ENCODE measurements at places on chromosomes 3 and 15.

GRCh38 chr3:123327956-123328850 is 120.7 kb downstream of the ADCY5 start:
- no peak for DNase-seq

DNA sequence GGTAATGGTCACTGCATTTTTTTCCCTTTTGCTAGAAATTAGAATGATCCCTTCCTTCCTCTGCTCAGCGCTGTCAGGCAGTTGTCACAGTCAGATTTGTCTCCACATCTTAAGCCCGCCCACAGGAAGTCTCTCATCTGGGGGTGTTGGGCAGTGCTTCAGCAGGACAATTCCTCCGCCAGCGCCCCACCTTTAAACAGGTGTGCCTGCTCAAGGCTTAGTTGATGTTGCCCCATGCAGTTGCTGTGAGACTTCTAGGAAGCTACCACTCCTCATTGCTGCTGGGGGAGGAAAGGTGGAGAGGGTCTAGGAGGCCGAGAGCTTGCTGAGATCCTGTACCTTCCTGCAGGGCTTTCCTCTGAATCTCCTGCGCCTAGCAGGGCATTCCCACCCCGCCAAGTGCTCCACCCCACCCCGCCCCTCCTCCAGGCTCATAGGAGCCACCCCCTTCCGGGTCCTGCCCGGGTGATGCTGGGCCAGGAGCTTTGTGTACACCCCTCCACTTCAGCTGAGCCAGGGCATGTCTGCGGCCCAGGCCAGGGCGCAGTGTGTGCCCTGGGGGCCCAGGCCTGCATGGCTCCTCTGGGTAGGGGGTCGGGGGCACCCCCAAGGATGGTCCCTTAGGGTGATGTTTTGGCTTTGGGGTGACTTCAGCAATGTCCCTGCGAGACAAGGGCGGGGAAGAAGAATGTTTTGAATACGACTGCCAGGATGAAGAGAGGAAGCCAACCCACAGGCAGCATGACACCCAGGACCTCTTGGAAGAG is 68.7 kb downstream of the TRAK1 start:
- DNase-seq = peak; percentile 91

- peak; percentile 88 for DNase-seq
Observed at GRCh38 chr3:10263646-10264363, 15.5 kb downstream of the TATDN2 start.

GRCh38 chr3:47578119-47578632 is 489 bp downstream of the CSPG5 start:
- DNase-seq = no peak

DNA sequence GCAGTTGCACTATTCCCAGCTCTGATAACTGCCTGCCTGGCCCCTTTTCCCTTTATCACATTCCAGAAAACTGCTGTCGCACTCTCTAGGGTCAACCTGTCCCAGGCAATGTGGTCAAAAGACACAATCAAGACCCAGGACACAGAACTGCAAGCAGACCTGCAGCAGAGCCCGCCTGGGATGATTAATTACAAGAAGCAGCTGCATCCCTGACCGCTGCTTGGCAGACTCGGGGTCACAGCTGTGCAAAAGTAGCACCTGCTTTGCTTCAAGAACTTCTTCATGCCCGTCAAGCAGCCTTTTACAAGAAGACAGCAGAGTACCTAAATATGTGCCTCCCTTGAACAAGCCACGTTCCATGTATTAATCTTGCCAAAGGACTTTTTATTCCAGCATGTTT is 120.0 kb upstream of the ST8SIA2 start:
- DNase-seq = no peak

DNA sequence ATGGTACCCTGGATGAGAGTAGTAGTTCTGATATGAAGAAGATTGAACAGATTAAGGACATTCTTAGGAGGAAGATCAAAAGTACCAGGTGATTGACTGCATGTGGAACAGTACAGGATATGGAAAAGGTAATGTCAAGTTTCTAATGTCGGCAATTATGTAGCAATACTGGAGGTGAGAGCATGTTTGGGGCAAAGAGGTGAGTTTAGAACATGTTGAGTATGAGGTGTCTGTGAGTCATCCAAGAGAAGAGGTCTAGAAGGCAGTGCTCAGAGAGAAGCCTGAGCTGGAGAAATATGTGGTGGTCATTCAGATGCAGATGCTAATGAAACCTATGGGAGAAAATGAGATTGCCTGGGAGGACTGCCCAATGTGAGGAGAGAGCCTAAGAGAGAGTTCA is 305.6 kb downstream of the ZBTB20 start:
- no peak for DNase-seq

GRCh38 chr3:98877132-98877531 is 24.4 kb downstream of the DCBLD2 start:
- no peak for DNase-seq

- DNase-seq = no peak
Observed at GRCh38 chr3:143697975-143698374, 150.3 kb downstream of the SLC9A9 start.

- no peak for DNase-seq
Observed at GRCh38 chr3:46146021-46146420, 62.1 kb downstream of the CCR1 start.

- no peak for DNase-seq
Observed at GRCh38 chr15:54462511-54462913, 484.3 kb downstream of the UNC13C start.

DNA sequence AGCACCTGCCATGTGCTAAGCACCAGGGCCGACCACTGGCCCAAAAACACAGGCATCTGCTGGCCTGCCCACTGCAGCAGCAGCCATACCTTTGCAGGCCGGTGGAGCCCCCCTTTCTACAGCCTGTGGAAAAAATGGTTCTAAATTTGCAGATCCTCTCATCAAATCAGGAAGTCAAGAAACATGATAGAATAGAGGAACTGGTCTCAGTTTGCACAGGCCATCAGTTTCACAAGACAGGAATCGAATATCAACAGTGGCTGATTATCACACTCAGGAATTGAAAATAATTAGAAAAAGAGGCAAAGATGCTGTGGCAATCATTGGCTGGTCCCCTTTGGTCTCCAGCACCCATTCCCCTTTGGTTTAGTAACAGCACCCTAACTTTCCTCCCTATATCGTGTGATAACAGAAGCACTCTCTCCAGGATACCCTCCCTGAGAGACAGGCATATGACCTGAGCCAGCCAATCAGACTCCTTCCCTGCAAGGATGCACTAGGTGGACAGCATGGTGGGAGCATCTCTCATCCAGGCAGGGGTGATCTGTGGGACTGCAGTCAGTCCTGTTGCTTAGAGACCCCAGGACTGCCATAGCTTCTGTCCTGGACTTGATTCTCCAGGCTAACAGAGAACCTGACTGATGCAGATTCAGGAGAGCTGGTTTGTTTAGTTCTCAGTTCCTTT is 3.5 kb upstream of the PAK6 start:
- no peak for DNase-seq

GRCh38 chr3:113441051-113441770 is at the start of gene CFAP44:
CFAP44 (minus strand) TSS chr3:113441493; CDS start chr3:113433664, 7,829 bp downstream.
- peak; percentile 89 for DNase-seq

DNA sequence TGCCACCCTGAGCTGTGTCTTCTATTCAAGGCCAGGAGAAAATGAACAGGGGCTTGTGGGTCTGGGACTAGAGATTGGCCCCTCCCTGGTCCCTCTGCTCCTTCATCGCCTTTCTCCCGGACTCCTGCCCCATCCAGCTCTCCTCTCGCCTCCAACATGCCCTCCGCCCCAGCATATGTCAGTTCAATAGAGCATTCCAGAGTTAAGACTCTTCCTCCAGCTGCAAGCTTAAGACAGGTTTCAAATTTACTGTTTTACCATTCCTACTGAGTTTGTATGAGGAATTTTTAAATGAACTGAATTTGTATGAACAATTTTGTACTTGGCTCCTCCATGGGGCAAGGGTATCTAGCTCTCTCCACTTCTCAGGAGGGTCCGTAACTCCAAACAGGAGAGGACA is 195.6 kb downstream of the TBC1D2B start:
- DNase-seq = no peak
